Activated naive CD4-positive, alpha-beta T cell treated with anti-CD3 and anti-CD28 coated beads, Interleukin-2, amount 50 U/mL, for 72 hours (primary cell): ENCODE measurements at places on chromosomes 16 and 17.
A peak's percentile ranks its signal among the peaks of the same experiment; 100 is the strongest.

GRCh38 chr17:61002316-61002736, 324.7 kb downstream of the BCAS3 start:
- no peak for DNase-seq

GRCh38 chr16:17448640-17449638, 21.8 kb downstream of the XYLT1 start:
- no peak for DNase-seq

DNA sequence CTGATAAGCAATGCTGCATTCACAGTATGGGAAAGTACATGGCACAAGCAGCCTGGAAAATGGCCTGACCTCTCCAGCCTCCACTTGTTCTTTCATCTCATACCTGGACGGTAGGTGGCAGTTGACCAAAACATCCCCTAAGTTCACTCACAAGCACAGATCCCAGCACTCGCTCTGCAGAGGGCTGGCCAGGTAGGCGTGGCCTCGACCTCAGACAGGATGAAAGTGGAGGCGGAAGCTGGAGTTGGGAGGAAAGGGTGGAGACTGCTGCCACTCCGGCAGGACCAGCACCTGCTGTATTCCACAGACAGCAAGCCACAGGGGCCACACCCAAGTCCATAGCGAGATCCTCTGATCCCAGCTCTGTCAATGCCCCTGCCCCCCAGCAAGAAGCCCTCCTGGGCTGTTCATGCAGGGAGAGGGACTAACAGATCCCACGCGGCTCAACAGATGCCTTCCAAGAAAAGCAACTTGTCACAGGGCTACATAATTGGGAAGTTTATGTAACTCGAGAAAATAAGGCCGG, 31.3 kb downstream of the ZCCHC14 start:
- DNase-seq: no peak

DNA sequence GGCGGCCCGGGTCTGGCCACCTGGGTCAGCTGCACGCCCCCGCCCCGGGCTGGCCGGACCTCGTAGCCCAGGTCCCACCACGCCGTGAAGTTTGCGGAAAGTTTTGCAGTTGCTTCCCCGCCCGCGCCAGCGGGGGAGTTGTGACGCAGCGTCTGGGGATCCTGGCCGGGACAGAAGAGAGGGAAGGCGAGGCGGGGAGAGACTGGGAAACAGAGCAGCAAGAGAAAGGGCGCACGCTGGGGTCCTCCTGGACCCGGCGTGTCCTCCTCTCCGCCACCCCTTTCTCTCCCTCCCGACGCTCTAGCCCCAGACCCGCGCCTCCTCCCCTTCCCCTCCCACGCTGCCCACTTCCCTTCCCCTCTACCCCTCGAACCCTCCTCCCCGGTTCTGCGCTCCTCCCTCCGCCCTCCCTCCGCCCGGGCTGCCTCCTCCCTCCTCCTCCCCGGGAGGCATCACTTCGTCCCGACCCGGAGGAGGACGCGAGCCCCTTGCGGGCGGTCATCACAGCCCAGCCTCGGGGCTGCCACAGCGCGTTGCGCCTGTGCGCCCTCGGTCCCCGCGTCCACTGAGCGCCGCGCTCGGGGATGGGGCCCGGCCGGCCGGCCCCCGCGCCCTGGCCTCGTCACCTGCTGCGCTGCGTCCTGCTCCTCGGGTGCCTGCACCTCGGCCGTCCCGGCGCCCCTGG, at the start of gene MRC2:
Gene MRC2 (plus strand): TSS at position 452 of the 685 bp plus-strand sequence. CDS start 133 bp downstream, at position 585.
- DNase-seq: peak; percentile 41
